ENCODE measurements at places on chromosomes 2 and 18.

DNA sequence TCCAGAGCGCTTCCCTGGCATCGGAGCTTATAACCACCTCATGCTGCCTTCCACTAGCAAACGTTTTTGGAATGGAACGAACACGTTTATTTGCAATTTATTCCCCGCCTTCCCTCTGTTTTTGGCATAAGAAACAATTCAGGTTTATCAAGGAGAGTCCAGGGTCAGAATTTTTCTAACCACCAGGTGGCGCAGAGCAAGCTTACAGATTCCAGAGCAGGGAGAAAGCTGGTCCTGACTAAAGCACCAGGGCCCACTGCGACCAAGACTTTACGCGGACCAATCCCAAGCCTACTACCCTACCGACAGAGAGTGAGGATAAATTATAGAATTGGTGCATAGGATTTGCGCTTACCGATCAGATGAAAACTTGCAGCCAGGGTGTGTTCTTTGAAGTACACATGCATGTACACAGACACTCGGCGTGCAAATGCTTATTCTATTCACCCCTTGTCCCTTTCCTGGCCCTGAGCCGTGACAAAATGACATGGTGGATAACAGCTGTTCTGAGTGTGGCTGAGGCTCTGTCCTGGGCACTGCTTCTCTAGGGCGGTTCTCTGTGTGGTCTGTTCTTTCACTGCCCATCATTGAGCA, 34.7 kb downstream of the NAPG start:
- peak; percentile 35 for DNase-seq

DNA sequence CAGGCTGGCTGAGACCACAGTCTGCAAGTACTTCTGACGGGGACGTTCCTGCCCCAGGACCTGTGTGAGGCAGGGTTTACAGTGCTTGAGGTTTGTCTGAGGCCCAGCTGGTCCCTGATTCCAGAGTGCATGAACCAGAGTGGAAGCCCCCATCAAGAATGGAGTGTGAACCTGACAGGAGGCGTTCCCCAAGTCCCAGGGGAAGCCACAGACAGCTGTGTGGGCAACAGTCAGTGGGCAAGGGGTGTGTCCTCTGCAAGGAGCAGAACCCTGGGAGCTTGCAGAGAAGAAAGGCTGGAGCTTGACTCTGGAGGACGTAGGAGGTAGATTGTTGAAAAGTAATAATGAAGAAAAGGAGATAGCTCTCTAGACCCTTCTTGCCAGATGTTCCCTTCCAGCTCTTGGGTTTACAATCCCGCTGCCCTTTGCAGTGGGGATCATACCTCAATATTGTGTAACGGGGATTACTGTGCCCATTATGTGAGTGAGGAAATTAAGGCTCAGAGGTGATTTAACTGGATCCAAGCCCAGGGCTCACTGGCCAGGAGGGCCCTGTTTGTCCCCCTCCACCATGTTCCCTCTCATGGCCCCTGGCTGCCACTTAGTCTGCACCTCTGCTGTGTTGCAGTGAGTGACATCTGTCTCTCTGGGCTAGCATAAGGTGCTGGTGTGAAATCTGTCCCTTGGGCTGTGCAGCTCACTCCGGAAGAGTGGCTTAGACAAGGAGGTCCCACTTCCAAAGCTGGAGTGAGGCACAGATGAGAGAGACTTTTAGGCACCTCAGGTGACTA, 6.2 kb downstream of the DBI start:
- no peak for DNase-seq

- DNase-seq, result no peak
Measured at GRCh38 chr18:63253428-63254372, 65.9 kb downstream of the BCL2 start.

DNA sequence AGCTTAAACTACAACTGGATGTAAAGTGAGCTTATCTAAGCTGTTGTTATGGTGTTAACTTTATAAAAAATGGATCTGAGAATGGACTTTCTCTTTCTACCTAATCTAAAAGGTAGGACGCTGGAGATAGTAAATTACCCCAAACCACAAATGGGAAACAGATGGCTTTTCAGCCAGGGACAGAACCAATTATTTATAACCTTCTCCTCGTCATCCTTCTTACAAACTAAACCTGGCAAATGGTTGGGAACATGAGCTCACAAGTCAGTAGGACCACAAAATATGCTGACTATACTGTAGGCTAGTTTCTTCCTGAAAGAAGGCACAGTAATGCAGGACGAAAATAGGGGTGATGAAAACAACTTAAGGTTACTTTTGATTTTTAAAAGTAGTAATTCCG, 32.7 kb upstream of the ZDBF2 start:
- no peak for DNase-seq

DNA sequence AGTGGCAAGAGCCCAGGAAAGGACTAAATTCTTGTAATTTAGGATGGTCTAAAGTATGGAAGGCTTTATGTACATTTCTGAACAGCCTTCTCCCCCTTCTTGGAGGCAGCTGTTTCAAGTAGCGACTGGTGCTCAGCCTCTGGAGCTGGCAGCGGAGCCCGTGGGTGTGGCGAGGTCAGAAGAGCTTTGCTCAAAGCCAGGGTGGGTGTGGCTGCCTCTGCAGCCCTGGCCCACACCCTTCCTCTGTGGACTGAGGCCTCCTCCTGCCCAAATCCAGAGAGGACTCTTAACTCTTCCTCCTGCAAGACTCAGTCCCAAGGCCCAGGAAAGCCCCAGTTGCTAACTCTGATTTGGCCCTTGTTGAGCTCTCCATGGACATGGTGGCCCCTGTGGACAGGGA, 202.1 kb upstream of the REV1 start:
- DNase-seq, result no peak

- no peak for DNase-seq
Measured at GRCh38 chr2:164126960-164127660, 391.3 kb upstream of the FIGN start.

- DNase-seq, result no peak
Measured at GRCh38 chr2:157440404-157441071, 3.4 kb downstream of the CYTIP start.

GRCh38 chr2:68849579-68850030, 21.6 kb downstream of the BMP10 start:
- DNase-seq, result peak; percentile 13

DNA sequence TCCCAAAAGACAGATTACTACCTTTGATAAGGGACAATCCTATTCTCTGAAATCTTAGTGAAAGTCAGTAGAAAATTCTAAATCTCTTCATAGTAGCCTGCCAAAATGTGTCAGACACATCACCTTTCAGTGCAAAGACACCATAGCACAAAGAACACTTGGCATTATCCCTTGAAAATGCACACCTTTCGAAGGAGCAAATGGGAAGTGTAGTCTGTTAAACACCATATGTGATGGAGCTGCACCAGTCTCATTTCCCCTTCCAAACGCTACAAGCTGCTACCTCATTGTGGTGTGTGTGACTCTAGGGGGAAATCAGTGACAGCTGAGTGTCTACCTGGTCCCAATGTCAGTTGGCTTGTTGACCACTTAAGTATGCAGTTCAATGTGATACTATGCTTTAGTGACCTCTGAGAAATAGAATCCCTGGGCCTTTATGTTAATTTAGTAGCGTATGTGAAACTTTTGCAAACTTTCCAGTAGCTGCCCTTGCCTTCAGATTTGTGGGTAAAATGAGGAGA, 551.7 kb downstream of the ARHGAP15 start:
- DNase-seq, result no peak

DNA sequence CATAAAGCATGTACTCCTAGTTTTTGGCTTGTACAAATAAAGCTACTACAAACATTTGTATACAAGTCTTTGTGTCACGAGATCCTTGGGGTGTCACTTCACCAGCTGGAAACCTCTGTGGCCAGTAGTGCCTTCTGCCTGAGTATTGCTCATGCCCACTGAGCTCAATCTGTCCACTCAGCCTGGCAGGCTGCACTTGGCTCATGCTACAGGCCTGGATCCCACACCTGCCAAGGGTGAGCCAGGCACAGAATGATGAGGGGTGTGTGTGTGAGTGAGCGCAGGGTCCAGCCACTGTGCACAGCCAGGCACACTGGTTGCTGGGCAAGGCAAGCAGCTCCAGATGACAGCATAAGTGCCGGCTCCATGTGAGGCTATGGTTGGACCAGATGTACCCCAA, 13.1 kb downstream of the SRD5A2 start:
- DNase-seq, result no peak

- DNase-seq, result no peak
Measured at GRCh38 chr2:220994846-220995245, 577.3 kb downstream of the EPHA4 start.

DNA sequence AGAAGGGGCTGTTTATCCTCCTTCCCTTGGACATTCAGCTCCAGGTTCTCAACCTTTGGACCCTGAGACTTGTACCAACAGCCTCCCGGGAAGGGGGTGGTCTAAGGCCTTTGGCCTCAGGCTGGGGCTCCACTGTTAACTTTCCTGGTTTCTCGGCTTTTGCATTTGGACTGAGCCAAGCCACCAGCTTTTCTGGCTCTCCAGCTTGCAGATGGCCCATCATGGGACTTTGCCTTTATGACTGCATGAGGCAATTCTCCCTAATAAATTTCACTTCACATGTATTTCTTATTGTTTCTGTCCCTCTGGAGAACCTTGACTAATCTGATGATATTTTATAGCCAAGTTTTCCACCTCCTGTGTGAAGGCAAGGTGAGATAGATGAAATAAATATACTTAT, 180.8 kb downstream of the PPP1R1C start:
- DNase-seq, result no peak

DNA sequence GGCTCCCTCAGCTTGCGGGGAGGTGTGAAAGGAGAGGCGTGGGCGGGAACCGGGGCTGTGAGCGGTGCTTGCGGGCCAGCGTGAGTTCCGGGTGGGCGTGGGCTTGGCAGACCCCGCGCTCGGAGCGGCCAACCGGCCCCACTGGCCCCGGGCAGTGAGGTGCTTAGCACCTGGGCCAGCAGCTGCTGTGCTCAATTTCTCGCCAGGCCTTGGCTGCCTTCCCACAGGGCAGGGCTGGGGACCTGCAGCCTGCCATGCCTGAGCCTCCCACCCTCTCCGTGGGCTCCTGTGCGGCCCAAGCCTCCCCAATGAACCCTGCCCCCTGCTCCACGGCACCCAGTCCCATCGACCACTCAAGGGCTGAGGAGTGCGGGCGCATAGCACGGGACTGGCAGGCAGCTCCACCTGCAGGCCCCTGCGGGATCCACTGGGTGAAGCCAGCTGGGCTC, 48.2 kb downstream of the RNF138 start:
- no peak for DNase-seq

DNA sequence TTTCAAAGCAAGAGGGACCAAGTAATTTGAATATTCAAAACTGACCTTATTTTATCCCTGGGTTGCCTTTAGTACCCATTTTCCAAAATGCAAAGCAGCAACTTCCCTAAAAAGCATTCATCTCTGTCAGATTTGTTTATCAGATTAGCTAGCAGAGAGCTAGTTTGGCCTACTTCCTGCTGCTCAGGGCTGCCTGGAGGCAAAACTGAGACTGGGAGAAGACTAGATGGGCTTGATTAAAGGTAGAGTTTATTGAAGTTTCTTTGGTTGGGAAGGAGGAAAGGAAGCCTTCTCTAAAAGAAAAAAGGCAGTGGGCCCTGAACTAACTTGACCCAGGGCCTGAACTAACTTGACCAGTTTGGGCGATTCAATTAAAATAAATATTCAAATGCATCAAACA, 426.1 kb upstream of the FAM98A start:
- no peak for DNase-seq

- peak; percentile 63 for DNase-seq
Measured at GRCh38 chr2:101047075-101047766, 45.1 kb downstream of the RPL31 start.

DNA sequence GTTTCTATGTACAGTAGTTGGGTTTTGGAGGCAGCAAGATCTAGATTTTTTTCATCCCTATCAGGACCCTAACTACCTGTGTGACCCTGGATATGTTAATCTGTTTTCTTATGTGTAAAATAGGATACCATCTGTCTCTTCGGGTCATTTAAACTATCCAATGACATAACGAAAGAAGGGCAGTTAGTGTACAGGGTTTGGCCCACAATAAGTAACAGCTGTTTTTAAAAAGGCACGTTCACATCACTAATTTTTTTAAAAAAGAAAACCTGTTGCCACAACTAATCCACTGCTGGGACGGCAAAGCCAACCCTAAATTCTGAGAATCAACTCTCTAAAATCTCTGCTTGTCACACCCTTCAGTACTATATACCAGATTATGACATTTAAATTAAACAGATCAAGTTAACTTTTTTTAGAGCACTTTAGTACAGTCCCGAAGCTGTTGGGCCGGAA, 869 bp downstream of the USP40 start:
- DNase-seq, result no peak

GRCh38 chr2:239293775-239294430, 106.9 kb downstream of the HDAC4 start:
- no peak for DNase-seq

DNA sequence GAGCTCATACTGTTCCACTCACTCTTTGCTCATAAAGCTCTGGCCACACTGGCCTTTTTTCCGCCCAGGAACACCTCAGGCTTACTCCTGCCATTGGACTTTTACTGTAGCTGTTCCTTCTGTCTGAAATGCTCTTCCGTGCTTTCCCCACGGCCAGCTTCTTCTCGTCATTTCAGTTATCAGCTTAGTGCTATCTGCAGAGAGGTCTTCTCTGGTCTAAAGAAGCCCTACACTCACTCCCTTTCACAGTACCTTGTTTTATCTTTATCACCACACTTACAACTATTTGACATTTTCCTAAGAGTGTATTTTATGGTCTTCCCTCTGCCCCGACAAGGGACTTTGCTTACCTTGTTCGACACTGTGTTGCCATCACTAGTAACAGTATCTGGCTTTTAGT, 388.1 kb upstream of the SPRED2 start:
- DNase-seq, result no peak

GRCh38 chr2:58981237-58981636, 740.1 kb upstream of the FANCL start:
- DNase-seq, result no peak

GRCh38 chr18:10546557-10547300, 20.9 kb downstream of the NAPG start:
- DNase-seq, result no peak

GRCh38 chr2:67851956-67852824, 210.6 kb downstream of the C1D start:
- no peak for DNase-seq

DNA sequence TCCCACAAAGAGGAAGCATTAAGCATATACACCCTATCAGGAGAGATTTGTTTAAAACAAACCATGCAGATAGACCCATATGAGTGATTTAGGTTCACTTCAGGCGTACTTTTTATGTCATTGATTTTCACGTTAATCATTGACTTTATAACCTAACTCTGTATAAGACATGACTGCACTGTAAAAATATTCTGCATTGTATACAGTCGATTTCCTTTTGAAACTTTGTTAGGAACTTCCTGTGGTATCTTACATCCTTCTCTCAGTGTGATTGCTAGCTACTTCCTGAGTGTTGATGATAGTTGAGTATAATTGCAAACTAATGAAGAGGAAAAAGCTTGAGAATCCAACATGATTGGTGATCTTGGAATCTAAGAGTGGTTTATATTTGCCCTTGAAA, 69.4 kb downstream of the XIRP2 start:
- no peak for DNase-seq

Data from H54 (cell line).